Hematopoietic multipotent progenitor cell treated with erythropoietin and hydrocortisone succinate and interleukin-3 and kit ligand, for 15 days (in vitro differentiated cells): ENCODE measurements at places on chromosomes 7 and 10.

DNA sequence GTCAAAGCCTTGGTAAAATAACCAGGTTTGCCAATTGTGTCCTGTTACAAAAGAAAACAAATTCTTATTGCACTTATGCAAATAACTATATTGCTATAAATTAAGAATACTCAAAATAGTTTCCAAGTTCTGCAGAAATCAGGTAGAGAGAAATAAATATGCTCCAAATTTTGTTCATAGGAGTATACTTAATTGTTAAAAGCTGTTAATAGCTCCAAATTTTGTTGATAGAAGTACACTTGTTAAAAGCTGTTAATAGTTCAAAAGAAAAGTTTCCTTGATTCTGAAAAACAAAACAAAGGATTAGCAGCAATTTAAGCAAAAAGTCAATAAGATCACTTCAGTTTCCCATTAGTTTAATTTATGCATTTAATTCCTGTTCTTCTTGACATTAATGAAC lies 46.4 kb upstream of the ZNF138 start:
- DNase-seq = no peak

DNA sequence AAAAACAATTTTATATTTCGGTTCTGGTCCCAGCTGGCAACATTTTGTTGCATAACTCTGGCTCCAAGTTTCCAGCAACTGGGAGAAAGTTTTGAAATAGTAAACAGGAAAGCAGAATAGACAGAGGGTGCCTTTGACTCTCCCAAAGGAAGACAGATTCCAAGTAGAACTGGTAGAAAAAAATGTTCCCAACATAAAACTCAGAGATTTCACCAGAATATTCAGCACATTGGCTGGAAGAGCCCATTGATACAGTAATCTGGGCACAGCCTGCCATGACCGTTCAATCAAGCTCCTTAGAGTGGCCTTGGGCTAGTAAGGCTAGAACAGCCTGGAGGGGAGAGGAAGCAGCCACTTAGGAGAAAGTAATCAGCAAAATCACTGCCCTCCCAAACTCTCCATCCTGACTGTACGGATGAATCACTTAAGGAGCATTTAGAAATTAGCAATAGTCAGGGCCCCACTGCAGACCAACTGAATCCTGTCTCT lies 120.4 kb downstream of the CUBN start:
- no peak for DNase-seq

DNA sequence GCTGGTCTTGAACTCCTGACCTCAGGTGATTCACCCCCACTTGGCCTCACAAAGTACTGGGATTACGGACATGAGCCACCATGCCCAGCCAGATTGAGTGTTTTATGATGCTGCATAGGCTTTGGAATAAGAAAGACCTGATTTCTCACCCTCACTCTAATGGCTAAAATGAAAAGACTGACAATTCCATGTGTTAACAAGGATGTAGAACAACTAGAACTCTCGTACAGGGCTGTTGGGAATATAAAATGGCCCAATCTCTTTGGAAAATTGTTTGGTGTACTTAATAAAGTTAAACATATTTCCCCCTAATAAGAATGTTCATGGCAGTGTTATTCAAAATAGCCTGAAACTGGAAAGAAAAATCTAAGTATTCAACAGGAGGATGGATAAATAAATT lies 43.2 kb upstream of the VCL start:
- no peak for DNase-seq

GRCh38 chr10:93745408-93746065 lies 12.2 kb upstream of the LGI1 start:
- no peak for DNase-seq

DNA sequence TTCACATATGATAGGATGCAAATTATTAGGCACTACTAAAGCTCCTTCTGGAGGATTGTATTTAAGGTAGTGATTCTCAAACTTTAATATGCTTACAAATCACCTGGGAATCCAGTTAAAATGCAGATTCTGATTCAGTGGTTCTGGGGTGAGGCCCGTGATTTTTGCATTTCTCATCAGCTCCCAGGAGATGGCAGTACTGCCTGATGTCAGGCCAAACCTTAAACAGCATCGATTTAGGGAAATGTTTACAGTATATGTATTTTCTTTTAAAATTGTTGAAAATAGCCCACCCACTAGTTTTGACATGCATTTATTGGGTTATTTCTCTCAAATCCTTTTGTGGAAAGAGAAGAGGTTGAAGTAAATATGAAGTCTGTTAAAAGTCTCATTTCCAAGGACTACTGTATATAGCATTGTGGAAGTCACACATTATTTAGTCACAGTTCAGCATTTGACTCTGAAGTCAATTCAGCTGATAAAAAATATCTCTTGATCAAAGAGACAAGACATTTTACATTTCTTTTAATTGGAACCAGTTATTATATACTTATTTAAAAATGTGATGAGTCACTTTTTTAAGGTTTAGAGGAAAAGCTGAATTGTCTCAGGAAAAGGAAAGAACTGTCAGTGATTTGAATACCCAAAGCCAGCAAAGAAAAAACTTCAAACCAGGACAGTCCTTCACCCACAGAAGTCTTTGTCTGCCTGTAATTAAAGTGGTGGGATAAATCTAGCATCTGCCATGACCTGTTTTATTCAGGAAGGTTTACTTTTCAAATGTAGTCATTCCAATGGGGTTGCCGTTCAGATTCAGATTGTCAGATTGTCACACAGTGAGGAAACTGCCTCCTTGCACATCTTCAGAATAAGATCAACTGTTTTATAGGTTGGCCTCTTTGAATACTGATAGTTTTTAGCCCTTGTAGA lies 21.1 kb upstream of the HBP1 start:
- peak; percentile 65 for DNase-seq

DNA sequence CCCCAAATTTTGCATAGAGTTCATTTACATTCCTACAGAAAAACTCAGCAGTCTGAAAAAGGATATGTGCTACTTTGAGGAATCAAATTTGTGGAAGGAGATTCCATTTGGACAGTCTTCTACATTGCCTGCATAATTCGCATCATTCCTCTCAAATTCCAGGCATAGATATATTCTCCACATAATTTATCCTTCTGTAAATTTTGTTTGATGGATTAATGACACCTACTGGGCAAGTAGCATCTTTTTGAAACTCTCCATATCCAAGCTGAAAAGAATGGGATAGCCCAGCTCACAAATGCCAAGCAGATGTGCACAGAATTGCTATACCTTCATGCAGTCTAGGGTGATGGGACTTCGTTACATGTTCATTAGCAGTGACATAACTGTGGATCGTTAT lies 515.3 kb downstream of the AUTS2 start:
- DNase-seq = no peak

DNA sequence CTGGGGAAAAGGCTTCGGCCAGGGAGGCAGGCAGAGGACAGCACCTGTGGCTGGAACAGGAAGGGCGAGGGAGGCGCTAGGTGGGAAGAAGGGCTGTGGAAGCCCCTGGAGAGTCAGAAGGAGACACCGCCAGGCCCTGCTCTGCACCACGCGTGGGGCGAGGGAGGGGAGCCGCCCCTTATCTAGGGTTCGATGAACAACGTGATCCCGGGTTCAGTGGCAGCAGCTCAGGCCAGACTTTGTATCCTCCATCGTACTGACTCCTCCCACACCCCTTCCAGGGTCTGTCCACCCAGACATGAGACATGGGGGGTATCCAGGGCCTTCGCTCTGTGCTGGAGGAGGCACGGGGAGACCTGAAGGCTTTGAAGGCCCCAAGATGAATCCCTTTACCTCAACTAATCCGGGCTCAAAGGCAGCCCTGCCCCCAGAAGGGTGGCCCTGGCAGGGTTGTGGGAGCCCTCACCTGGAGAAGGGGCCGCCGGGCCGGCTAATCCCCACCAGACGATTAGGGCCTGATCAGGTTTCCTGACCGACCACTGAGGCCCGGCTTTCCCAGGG lies 110.8 kb downstream of the PDGFA start:
- DNase-seq = no peak

GRCh38 chr7:7257899-7258692 lies 75.8 kb downstream of the C1GALT1 start:
- DNase-seq = no peak

- no peak for DNase-seq
Measured at GRCh38 chr7:42219447-42219846, 17.6 kb downstream of the GLI3 start.

- no peak for DNase-seq
Measured at GRCh38 chr10:71666639-71667386, 52.8 kb downstream of the C10orf105 start.

GRCh38 chr10:116055252-116055916 lies 217.6 kb downstream of the GFRA1 start:
- no peak for DNase-seq

- DNase-seq = no peak
Measured at GRCh38 chr7:46257761-46258448, 336.8 kb upstream of the IGFBP3 start.

DNA sequence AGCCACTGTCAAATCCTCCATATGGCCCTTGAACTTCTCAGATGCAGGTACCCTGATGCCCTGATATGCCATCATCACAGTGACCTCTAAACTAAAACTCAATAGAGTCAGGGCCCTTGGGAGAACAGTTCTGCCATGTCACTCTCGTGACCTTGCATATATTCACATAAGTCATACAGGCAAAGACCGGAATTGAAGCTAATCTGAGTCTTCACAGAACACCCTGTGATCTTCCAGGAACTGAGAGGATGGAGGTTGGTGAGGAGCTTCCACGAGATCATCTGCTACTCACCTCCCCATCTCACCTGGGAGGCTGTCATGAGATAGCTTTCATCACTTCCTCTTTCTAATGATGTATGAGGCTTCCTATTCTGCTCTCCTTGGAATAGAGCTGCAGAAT lies 228.7 kb upstream of the CCDC6 start:
- no peak for DNase-seq

DNA sequence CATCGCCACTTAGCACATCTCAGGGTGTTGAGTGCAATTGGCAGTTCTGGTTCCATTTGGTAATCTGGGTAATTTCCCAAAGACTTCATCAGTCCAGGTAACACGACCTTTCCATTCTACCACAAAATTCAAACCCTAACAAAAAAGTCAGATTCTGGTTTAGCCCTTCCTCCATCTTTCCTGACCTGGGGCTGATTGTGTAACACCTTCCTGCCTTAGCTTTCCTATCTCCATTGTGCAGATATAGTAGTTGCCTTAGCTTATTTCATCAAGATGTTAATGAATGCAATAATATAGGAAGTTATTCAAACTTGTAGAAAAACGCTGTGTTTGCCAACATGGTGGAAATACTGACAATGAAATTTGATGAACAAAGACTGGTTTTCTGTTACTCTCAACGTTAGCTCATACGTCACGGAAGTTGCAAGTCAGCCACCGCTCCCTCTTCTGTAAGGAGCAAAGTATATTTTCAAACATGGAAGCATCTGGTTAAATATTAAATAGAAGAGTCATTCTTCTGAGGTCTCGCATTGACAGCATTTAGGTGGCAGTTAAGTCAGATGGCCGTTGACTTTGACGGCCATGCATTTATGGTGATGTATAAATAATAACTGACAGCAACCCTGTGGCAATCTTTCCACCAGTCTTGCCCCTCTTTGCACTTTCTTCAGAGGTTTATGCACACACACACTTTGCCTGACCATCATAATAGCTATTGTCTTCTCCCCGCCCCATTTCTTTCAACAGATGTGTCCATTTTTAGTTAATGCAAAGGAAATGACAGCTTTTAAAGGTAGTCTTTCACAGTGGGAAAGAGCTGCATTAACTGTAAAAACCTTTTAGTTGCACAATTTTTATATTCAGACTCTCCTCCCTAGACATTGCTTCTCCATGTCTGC lies 205.1 kb upstream of the BMPER start:
- no peak for DNase-seq

DNA sequence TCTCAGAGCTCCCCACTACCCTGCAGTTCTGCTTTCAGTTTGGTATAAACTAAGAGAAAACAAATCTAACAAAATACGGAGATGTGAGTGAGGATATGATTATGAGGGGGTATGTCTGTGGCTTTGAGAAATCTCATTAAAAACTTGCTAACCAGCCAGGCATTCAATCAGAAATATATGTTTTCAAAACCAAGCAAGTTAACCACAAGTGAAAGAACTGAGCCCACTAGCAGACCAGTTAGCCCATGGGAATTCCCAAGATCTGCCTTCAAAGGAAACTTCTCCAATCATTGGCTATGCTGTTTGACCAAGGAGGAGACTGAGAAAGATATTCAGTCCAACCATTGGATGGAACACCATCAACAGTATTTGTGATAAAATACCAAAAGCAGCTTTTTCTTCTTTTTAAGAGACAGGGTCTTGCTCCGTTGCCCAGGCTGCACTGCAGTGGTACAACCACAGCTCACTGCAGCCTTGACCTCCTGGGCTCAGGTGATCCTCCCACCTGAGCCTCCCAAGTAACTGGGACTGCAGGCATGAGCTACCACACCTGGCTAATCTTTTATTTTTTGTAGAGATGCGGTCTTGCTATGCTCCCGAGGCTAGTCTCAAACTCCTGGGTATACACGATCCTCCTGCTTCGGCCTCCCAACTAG lies 41.2 kb downstream of the FGFR2 start:
- no peak for DNase-seq

DNA sequence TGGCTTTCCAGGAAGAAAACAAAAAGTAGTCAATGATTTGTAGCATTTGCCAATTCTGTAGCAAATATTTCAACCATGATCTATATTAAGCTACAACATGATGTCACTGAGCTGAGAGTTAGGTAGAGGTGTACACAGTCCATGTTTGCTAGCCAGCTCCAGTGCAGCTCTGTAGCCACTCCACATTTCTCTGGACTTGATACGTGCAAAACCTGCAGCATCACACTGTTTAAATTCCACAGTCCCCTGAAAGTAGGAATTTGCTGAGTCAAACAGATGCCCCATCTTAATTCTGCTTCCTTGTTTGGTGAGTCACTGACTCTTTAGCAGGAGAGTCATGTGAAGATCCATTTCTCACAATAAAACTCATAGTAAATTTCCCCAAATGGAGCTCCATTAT lies 89.8 kb upstream of the LRRTM3 start:
- DNase-seq = no peak

GRCh38 chr7:3956949-3957348 lies 655.9 kb downstream of the SDK1 start:
- no peak for DNase-seq

GRCh38 chr10:131056091-131056579 lies 255.4 kb downstream of the TCERG1L start:
- DNase-seq = no peak

DNA sequence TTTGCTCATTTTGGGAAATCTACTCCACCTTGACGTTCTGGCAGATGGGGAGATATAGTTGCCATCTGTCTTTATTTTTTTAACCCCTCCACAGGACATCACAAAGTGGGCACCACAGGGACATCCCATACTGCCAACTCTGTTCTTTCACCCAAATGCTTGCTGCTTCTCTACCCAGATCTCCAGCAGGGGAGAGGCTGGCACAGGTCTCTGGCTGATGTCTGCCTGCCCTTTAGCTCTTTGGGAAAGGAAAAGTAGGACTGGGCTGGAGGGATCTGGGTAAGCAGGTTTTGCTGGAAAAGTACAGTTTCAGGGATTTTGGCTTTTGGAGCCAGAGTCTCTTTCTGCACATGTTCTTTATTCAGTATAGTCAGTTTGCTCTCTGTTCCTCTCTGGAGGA lies 156.7 kb downstream of the ANLN start:
- DNase-seq = no peak
